ENCODE measurements at places on chromosomes 5 and 9.
A peak's percentile ranks its signal among the peaks of the same experiment; 100 is the strongest.

DNA sequence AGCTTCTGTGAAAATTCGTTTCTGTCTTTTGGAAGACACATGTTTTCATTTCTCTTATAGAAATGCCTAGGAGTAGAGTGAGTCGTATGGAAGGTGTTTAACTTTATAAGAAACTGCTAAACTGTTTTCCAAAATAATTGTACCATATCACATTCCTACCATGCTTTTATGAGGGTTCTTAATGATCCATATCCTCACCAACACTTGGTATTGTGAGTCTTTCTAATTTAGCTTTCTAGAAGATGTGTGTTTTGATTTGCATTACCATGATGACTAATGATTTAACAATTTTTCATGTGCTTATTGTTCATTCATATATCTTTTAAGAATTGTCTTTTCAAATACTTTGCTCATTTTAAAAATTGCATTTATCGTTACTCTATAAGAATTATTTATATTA, 223.6 kb downstream of the COMMD10 start:
- no peak for DNase-seq

- no peak for DNase-seq
Measured at GRCh38 chr5:79495311-79495710, 18.6 kb downstream of the HOMER1 start.

GRCh38 chr5:72166070-72166979, 59.0 kb downstream of the MAP1B start:
- DNase-seq, result peak; percentile 71

GRCh38 chr5:31283326-31283725, 89.8 kb downstream of the CDH6 start:
- no peak for DNase-seq

DNA sequence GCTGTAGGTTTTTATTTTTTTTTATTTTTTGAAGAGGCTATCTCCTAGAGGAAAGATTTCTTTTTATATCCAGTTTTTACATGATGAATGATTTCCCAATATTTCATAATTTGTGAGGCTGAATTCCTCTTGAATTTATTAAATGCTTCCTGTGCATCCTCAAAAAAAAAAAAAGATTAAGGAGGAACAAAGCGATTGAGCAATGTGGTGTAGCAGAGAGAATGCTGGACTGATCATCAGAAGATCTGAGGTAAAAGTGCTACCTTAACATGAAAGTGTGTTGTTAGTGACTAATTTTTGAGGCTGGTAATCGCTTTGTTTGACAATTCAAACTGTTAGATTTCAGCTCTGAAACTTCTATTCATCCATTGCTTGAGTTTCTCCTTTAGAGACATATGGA, 125.1 kb downstream of the ESM1 start:
- DNase-seq, result no peak

- no peak for DNase-seq
Measured at GRCh38 chr5:136518174-136518573, 152.8 kb upstream of the TRPC7 start.

GRCh38 chr5:133869519-133870335, 98.7 kb downstream of the C5orf15 start:
- peak; percentile 65 for DNase-seq

DNA sequence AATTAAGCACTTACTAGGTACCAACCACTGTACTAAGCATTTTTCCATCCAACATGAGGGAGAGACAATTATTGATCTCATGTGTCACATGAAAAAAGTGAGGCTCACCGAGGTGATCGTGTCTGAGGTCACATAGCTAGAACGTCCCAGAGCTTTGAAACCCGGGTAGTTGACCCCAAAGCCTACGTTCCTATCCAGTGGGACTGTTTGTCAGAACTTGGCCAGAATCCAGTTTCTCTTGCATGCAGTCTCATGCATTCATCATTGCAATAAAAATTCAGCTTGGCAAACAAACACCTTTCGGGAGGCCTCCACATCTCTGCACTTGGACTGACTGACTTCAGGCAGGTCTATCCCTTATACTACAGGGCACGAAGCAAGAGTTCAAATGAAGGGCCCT, 23.4 kb upstream of the FAT2 start:
- no peak for DNase-seq

DNA sequence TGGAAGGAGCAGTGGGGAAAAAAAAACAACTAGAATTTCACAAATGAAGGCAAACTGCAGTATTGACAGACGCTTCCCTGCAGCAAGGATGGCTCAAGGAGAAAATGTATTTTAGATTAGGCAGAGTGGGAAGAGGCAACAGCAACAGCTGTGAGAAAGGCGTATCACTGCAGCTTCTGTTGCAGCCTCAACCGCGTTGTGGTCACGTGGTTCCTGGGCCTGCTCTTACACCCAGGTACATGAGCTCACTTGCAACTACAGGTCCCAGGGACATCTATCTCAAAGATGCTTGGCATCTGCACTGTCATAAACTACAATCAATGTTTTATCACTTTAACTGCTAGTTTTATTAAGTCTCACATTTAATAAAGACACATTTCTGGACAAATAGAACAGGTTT, 36.0 kb upstream of the GOLM1 start:
- DNase-seq, result no peak

DNA sequence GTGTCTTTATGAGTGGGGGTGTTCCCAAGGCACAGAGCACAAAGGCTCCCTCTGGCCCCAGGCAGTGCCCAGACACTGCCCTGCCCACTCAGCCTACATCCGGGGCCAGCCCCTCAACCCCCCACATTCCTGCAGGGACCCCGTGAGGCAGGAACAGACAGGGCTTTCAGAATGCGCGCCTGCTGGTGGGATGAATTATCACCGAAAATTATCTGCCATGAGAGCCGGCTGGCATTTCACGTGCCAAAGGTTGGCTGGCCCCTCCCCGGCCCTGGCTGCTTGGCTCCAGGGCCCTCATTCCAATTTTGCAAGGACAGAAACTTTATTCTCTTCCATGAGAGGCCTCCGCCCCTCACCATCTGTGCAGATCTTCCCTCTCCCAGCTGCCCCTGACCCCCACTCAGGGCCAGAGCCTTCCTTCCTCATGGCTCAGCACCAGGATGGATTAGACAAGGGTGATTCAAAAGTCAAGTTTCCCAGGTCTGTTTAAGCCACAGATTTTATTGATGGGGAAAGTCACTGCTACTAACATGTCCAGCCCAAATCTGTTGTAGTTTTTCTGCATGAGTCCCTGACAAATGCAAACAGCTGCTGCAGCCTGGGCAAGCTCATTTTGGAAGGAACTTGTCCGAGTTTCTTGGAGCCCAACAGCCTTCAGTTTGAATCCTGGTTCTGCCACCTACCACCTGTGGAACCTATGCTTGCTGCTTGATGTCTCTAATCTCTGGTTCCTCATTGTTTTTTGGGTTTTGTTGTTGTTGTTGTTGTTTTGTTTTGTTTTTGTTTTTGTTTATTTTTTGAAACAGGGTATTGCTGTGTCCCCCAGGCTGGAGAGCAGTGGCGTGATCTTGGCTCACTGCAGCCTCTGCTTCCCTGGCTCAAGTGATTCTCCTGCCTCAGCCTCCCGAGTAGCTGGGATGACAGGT, 32.3 kb upstream of the WDR38 start:
- DNase-seq, result no peak

DNA sequence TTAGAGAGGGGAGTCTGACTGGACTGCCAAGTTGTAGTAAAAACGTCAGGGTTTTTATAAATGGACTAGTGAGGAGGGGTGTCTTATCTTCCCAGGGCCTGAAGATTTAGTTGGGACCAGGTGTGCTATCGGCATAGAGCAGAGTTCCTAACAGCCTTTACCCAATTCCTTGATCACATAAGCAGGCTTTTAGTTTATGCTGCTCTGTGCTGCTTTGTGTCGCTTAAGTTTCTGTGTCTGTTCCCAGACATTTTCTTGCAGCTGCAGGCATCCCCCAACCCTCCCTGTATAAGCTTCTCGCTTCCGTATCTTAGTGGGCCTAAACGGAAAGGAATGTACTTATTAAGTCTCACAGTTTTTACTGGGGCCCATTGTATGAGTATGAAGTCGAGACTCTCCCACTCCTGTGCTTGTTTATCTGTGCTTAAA, 2.6 kb upstream of the SMC5 start:
- DNase-seq, result no peak
